Left renal cortex interstitium (tissue), 4 donors: ENCODE measurements at places on chromosomes 4 and X.

GRCh38 chr4:76584241-76585152, 149.5 kb downstream of the SHROOM3 start:
- DNase-seq = no peak

- DNase-seq = no peak
Measured at GRCh38 chrX:14930663-14931062, 57.4 kb downstream of the MOSPD2 start.

DNA sequence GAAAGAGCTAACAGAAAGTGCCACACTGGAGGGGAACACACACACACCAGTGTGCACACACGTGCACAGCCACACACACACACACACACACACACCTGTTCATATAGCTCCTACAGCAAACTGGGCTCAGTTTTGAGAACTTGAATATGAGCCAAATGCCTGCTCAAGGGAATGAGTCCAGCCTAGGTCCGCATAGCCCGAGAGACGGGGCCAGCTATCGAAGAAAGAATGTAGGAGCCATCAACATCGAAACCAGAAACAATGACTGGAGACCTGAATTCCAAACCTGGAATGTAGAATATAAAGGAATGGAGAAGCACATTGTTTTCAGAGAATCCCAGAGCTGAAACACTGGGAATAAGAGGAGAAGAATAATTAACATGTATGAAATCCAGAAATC, 37.6 kb upstream of the ERVMER34-1 start:
- no peak for DNase-seq

- no peak for DNase-seq
Measured at GRCh38 chr4:159483782-159484741, 381.2 kb downstream of the RAPGEF2 start.

GRCh38 chrX:40570346-40571093, 10.2 kb upstream of the ATP6AP2 start:
- DNase-seq = no peak

GRCh38 chrX:152405561-152405960, 45.6 kb downstream of the GABRA3 start:
- DNase-seq = no peak
